ENCODE measurements at places on chromosomes 2 and 18.

GRCh38 chr2:177474301-177474700, 81.7 kb downstream of the AGPS start:
- no peak for DNase-seq

DNA sequence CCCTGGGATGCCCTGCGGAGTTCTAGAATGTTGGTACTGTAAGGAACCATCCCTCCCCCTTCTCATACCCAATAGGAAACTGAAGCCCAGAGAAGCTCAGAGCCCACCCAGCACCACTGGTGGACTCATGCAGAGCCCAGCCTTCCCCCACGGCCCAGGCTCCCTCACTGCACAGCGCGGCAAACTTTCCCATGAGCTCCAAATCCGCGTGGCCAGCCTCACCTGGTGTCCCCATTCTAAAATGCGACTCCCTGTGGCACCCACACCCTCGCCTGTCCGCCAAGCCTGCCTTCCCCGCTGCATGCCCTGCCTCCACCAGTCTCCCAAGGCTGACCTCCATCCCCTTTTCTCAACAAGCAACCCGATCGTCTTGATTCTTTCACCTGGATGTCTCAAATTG, 51.1 kb downstream of the PTGR3 start:
- DNase-seq, result no peak

DNA sequence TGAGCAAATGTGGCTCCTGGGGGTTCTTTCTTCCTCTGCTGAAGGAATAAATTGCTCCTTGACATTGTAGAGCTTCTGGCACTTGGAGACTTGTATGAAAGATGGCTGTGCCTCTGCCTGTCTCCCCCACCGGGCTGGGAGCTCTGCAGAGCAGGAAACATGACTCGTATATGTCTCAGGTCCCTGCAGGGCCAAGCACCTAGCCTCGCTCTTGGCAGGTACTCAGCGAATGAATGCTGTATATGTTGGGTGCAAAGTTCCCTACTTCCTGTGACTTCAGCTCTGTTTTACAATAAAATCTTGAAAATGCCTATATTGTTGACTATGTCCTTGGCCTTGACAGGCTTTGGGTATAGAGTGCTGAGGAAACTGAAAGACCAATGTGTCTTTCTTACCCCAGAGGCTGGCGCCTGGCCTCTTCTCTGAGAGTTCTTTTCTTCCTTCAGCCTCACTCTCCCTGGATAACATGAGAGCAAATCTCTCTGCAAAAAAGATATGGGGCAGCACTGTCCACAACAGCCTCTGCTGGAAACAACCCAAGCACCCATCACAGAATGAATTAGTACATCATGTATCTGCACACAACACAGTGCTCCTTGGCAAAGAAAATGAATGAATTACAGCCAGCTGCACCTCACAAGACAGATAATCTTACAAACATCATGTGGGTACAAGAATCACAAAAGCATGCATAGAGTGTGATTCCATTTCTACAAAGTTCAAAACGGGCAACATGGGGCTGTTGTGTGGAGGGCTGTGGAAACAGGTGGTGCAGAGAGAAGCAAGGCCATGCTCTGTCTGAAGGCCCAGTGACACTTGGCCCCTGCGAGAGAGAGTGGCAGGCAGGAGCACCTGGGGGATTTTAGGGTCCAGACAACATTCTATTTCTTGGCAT, 6.6 kb downstream of the IL1RN start:
- DNase-seq, result no peak

DNA sequence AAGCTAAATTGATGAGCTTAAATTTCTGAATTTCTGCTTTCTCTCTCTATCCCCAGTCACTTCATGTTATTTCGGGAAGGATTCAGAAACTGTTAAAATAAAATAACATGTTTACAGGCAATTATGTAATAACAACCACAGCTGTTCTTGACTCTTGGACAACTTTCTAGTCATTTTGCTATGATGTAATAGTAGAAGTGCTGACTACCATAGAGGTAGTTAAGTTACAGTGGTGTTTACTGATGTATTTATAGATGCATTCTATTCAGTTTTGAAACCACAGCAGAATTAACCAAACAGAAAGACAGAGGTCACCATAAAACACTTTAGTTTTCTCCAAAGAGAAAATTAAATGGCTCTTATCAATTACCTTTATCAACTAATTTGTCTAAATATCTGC, 1292.0 kb upstream of the CHAC2 start:
- no peak for DNase-seq

DNA sequence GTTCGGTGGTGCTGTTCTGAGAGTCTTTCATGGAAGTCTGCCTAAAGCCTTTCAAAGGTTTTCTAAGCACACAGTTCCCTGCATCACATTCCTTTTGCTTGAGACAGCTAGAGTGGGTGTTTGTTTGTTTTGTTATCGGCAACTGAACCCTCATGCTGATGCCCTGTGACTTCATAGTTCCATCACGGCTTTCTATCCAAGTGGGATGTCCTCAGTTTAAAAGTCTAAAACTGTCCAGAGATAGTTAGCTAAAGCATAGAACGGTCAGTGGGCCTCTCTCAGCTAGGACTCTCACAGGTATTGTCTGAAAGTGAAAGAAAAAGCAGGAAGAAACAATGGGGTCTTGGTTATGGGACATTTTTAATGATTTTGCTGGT, 337.3 kb downstream of the OSR1 start:
- no peak for DNase-seq

DNA sequence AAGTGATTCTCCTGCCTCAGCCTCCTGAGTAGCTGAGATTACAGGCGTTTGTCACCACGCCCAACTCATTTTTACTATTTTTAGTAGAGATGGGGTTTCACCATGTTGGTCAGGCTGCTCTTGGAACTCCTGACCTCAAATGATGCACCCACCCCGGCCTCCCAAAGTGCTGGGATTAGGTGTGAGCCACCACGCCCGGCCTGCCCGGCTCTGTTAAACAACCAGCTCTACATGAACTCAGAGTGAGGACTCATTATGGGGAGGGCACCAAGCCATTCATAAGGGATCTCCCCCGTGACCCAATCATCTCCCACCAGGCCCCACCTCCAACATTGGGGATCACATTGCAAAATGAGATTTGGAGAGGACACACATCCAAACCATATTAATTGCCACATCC, 8.8 kb downstream of the ATIC start:
- no peak for DNase-seq

- DNase-seq, result no peak
Observed at GRCh38 chr2:168494190-168494711, 38.2 kb downstream of the CERS6 start.

DNA sequence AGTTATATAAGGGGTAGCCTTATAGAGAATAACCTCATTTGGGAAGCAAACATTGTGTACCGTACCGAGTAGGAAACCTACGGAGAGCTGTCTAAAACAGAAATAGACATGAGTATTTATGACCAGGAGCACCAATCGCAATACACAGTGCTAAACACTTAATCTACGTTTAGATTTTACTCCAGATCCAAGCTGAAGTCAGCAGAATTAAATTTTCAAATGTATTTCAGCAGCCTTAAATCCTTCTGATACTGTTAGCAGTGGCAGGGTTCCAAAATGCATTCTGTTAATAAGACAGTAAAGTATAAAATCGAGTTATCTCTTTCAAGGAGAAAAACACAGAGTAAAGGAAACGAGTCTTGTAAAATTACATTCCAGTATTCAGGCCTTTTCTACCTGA, 118.1 kb upstream of the ZNF521 start:
- DNase-seq, result no peak

- DNase-seq, result no peak
Observed at GRCh38 chr2:231680992-231681852, 27.1 kb upstream of the PTMA start.

DNA sequence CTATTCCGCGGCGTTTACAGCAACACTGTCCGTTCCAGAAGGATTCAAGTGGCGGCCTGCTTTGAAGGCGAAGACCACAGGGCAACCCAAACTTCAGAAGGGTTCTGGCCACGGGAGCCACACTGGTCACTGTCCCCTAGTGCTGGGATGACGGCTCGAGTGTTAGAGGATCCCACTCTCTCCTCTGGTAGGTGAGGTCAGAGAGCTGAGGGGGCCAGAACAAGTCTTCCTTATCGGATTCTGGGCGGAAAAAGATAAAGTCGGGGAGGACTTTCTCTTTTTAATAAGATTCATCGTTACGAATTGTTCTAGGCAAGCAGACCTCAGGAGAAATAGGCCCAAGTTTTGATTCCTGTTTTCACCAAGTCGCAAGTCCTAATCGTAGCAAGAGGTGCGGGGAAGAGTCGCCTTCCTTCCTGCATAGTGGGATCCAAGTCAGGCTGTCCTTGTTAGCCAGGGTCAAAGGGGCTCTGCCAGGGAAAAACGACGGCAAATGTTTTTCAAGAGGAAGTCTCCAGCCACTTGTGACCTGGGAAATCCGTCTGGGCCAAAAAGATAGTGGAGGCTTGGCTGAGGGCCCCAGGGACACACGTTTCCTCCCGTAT, 864 bp upstream of the MYL12A start:
- no peak for DNase-seq

GRCh38 chr2:175947073-175947472, 55.0 kb downstream of the LNPK start:
- DNase-seq, result no peak

GRCh38 chr2:228064024-228064423, 117.5 kb downstream of the SPHKAP start:
- DNase-seq, result no peak

DNA sequence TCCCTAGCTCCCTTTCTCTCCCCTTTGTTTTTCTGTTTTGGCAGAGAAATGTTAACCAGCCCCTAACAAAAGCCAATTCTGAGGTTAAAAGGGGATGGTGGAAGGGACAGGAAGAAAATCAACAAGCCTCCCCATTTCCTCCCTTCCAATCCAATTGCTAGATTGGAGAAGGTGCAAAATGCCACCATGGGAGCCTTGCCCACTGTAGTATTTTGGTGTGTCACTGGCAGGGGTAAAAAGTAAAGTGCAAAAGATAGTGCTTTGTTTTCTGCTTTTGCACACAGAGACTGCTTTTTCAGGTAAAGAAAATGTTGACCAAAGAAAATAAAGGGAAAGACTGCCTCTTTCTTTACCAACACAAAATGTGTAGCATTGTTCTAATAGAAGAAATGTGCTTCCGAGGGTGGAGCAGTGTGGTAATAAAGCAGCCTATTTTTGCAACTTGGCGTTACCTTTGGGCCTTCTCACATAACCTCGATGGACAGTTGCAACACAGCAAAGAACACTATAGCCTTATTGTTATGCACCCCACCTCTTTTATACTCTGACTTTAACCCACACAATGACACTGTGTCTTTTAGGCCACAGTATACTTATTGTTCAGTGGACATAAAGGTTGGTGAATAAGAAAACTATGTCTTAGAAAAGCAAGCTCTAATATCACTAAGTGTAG, 861.8 kb downstream of the BCL11A start:
- no peak for DNase-seq

GRCh38 chr2:12710301-12710700, 6.4 kb upstream of the TRIB2 start:
- no peak for DNase-seq

GRCh38 chr2:237699870-237700511, 72.6 kb downstream of the LRRFIP1 start:
- DNase-seq, result no peak

GRCh38 chr18:55897091-55897689, 309.2 kb upstream of the TCF4 start:
- DNase-seq, result no peak

DNA sequence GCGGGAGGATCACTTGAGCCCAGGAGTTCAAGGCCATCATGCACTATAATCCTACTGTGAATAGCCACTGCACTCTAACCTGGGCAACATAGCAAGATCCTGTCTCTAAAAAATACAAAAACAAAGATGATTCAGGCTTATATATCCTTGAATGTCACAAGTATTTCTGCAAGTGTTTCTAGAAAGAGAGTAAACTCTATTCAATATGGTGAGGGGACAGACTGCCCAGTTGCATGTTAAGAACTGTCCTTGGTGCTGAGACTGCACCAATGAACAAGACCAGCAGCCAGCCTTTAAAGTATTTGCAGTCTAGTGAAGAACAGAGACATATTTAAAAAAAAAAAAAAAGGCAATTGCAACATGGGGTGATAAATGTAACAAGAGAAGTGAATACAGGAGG, 16.4 kb downstream of the MAP3K19 start:
- no peak for DNase-seq

DNA sequence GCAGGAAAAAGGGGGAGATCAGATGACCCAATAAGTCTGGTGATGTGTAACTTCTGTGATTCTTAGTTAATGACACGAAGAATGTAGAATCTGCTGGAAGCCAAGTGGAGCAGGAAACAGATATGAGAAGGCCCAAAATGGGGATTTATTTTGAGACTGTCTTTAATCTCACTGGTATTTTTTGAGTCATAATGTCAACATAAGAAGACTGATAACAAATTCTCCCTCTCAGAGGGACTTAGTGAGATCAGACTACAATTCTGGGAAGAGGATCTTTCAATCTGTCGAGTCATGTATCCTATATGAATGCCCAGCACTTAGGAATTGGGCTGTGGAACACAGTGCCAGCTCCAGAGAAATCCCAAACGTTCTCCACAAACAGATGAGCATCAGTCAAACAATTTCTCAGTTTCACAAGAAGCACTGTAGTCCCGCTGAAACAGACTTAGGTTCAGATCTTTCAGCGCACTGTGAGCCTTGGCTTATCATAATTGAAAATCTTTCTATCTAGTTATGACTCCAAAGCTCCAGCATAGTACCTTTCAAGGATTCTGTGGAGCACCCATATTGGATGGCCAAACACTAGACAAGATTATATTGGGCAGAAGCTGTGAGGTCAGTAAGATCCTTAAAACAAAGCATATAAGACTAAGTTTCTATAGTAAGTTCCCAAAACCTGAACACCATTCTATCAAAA, 738.2 kb downstream of the LRP1B start:
- DNase-seq, result no peak

DNA sequence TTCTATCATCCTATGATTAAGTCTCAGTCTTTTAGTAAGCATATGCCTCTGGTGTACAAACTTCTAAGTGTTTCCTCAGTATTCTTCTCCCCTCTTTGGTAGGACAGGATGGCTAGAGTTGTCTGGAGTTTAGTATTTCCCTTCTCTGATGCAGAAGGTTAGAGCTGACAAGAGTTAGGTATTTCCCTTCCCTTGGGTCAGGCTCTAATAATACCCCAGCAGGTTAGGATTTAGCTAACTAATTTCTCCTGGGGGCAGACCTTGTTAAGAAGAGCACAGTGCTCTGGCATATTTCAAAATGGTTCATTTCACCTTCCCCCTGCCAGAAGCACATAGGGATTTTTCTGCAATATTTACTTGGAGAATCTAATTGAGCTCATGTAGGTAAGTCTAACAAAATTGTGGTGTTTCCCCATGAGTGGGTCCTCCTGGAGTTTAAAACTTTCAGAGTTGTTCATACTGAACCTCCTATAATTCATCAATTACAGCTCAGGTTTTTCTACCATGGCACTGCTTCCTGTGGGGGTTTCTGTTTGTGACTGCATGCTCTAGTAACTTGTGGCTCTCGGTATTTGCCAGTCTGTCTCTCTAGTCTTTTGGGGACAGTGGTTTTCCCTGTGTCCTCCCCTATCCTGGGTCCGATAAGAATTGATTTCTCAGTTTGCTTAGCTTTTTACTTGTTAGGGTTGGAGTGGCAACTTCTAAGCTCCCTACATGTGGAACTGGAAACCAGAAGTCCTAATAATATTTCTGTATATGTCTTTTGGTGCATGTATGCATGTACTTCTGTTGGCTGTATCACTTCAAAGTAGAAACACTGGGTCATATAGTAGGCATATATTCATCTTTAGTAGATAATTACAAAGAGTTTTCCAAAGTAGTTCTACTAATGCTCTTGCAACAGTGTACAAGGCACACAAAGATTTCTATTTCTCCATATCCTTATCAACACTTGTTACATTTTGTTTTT, 77.7 kb downstream of the GDF7 start:
- DNase-seq, result no peak

GRCh38 chr18:47985866-47986265, 55.4 kb upstream of the SMAD2 start:
- no peak for DNase-seq

Measured in stimulated activated CD8-positive, alpha-beta memory T cell treated with anti-CD3 and anti-CD28 coated beads, Interleukin-7, amount 100 ng/mL, for 4 hours (primary cell).